ENCODE measurements at places on chromosomes 16 and 17. TPM values are rescaled to one million over a fixed set of nuclear protein-coding genes. Genes with fewer than 3 reads are reported as not detected.

DNA sequence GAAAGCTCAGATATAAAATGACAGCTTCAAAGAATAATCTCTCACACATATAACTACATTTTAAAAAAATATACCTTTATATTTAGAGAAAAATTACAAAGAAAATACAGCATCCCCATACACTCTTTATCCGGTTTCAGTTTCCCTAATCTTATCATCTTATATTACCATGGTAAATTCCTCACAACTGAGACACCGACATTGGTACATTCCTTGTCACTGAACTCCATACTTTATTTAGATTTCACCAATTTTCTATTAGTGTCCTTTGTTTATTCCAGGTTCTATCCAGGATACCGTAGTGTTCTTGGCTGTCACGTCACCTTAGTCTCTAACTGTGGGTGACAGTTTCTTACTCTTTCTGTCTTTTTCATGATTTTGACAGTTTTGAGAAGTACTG is 22.0 kb upstream of the ABCA10 start:
- no peak for DNase-seq

GRCh38 chr16:31869511-31870201 is 4.0 kb upstream of the ZNF267 start:
- peak; percentile 70 for DNase-seq

DNA sequence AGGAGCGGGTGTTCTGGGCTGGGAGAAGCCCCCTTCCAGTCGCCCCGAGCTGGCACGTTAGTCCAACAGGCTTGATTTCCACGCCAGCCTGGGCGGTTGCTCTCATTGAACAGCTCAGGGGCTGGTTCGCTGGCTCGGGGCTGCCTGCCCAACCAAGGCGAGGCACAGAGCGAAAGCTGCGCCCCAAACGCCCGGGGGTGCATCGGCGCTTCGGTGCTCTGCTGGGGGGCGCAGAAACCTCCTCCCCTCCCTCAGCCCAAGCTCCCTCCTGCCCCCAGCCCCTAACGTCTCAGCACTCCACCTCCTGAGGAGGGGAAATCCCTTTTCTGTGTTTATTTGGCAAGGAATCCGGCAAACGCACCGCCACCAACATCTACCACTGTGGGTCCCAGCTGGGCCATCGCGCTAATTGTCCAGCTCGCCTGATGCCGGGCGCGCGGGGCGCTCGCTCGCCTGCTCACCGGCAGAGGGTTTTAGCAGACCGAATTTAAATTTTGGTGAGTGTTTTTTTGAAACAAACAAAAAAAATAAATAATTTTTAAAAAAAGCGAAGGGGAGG is 29.5 kb upstream of the RBFOX1 start:
- DNase-seq: no peak

GRCh38 chr17:47994724-47995123 is 23.8 kb downstream of the CDK5RAP3 start:
- DNase-seq: no peak

GRCh38 chr17:8873801-8874715 is 6.6 kb upstream of the PIK3R6 start:
- DNase-seq: no peak

DNA sequence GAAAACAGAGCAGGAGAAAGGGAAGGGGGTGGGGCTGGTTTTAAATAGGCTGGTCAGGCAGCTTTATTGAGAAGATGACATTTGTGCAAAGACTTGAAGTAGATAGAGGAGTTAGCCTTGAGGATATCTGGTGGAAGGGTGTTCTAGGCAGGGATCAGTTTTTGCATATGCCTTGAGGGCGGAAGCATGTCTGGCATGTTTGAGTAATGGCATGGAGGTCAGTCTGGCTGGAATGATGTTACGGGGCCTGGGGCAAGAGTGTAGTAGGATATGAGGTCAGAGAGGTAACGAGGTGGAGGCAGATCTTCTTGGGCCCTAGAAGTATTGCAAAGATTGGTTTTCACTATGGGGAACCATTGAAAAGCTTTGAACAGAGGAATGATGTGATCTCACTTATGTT is 4.8 kb downstream of the RABEP1 start:
- no peak for DNase-seq

DNA sequence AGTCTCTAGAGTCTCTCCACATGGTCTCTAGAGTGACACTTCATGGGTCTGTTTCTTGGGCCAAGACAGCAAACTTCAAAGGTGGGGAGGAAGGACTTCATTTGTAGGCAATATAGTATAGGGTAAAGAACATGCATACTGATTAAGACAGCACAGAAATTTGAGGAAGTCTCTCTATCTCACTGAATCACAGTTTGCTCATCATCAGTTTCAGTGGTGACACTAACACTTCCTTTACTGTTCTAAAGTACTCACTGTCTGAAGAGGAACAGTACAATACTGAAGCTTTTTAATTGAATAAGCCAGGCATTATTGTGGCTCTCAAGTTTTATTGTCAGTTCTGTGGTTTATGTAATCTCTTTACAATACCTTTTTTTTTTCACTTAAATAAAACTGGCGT is 656.4 kb upstream of the CDH8 start:
- DNase-seq: no peak

- no peak for DNase-seq
These were observed 24.2 kb downstream of the SPACA3 start for GRCh38 chr17:33015716-33016346.

GRCh38 chr17:81456798-81457197 is 55.8 kb downstream of the ACTG1 start:
- no peak for DNase-seq

GRCh38 chr16:12540290-12540689 is 263.4 kb downstream of the CPPED1 start:
- no peak for DNase-seq

DNA sequence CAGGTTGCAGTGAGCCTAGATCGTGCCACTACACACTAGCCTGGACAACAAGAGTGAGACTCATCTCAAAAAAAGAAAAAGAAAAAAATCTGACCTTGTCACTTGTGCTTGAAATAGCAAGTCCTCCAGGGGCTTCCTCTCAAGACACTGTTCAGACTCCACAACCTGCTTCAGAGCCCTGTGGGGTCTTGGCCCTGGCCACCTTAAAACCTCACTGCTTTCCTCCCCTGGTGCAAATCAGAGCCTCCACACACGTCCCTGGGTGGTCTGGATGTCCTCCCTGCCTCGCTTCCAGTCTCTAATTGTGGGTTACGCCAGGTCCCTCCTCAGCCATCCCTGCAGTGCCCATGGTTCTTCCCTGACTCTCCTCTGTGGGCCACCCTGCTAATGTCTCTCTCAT is 4.7 kb downstream of the ACD start:
- DNase-seq: no peak

DNA sequence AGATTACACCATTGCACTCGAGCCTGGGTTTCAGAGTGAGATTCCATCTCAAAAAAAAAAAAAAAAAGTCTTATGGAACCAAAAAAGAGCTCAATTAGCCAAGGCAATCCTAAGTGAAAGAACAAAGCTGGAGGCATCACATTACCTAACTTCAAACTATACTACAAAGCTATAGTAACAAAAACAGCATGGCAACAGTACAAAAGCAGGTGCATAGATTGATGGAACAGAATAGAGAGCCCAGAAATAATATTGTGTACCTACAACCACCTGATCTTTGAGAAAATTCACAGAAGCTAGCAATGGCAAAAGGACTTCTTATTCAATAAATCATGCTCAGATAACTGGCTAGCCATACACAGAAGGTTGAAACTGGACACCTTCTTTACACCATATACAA is 24.7 kb upstream of the CCL2 start:
- no peak for DNase-seq

DNA sequence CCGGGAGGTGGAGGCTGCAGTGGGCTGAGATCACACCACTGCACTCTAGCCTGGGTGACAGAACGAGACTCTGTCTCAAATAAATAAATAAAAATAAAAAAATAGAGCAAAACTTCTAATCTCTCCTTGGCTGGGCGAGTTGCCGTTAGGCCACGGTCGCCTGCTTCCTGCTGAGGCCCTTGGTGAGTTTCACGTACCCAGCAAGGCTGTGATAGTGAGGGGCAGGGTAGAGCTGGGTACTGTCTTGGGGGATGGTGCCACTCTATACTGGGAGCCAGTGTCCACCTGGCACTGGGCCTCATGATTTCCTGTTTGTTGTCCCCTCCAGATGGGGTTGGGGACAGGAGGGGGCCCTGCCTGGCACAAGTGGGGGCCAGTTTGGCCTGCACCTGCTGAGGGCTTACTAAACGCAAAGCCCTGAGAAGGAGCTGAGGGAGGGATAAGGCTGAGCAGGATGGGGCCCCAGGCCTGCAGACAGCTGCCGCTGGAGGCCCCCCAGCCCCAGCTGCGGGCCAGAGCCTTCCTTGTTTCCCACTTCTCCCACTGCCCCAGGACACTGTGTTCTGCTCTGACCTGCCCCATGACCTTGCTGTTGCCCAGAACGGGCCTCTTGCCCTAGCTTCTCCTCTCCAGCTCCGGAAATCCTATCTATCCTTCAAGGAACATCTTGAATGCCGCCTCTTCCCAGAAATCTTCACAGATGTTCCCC is 25.4 kb downstream of the GJD3 start:
- DNase-seq: no peak

The ZNF319 gene
- 10.6 TPM for total RNA-seq

The IGSF6 gene
- 88.4 TPM for total RNA-seq

The ASPHD1 gene
- 4.4 TPM for total RNA-seq

The SPATA22 gene
- 0.75 TPM for total RNA-seq

All from upper lobe of right lung (tissue), 1 donor.